ENCODE measurements at places on chromosomes 3 and 15.

DNA sequence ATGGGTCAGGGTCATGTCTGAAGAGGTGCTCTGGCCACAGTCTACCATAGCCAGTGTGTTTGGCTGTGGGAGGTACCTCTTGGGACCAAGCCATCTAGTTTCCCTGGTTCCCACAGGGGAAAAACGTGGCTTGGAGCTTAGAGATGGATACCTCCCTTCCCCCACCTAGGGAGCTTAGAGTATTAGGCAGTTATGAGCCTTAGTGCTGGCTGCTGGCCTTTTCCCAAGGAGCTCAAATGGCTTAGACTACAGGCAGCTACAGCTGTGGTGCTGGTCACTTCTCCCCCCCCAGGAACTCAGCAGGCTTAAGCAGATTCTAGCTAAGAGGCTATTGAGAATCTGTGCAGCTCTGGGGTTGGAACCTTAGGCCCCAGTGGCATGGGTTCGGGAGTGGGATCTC lies 591.2 kb downstream of the NSUN3 start:
- no peak for DNase-seq

DNA sequence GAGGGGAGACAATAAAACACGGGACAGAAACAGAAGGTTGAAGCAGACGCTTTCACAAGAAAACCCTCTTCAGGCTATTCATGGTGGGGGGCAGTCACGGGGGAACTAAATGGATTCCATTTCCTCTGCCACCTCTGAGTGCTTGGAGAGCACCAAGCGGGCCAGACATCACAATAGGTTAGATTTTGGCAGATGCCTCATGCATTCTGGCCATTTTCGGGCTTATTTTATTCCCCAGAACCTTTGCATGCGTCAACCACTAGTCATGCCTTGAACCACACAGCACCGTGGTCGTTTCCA lies 82.2 kb downstream of the RORA start:
- no peak for DNase-seq

- no peak for DNase-seq
Observed at GRCh38 chr15:45796433-45796832, 161.6 kb downstream of the SQOR start.

DNA sequence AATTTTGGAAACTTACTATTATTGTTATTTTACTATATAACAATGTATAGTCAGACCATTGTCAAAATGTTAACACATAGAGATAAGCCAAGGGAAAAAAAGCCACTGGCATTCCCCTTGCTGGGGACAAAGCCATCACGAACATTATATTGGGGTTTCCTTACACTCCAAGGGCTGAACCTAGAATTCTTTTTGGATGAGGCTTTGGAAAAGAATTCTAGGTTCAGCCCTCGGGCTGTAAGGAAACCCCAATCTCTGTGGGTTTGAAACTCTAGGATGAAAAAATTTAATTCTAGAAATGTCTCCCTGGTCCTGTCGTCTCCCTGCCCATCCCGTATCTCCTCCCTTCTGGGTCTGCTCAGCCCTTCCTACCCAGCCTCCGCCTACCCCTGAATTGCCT lies 67.0 kb upstream of the SMAD6 start:
- no peak for DNase-seq

- no peak for DNase-seq
Observed at GRCh38 chr3:79125313-79125984, 642.3 kb downstream of the ROBO1 start.

Data from activated T-cell treated with anti-CD3 and anti-CD28 coated beads for 24 hours (primary cell).